ENCODE measurements at places on chromosomes 2 and 18.

DNA sequence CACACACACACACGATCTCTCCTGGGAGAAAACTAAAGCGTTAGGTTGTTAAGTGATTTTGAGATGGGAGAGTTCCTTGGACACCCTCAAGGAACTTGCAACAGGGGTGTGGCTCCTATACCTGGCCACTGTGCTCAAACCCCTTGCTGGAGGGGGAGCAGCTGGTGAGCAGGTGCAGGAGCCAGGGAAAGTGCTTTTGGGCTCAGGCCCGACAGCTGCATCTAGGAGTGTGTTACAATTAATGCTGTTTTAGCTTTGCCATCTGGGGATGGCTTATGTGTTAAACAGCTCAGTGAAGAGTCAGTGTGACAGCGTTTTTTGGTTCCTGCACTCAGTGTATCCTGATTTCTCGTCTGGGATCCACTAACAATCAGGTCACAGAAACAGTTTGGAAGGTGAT lies 510.8 kb downstream of the TRIB2 start:
- peak; percentile 71 for DNase-seq

DNA sequence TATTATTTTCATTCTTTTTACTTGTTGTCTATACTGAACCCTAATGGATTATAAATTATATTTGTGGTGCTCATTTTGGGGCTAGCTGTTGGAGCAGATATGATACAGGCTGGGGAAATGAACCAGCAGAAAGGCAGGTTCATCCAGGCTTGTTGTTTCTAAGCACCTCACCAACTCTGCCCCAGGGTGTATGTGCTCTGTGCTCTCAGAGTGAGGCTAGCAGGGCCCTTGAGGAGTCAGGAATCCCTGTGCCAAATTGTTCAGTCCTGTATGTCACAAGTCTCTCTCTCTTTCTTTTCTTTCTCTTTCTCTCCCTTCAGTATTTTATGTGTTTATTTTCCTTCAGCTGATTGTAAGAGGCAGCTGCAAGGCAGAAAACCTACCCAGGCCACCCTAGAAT lies 181.1 kb upstream of the DPP10 start:
- DNase-seq, result no peak

DNA sequence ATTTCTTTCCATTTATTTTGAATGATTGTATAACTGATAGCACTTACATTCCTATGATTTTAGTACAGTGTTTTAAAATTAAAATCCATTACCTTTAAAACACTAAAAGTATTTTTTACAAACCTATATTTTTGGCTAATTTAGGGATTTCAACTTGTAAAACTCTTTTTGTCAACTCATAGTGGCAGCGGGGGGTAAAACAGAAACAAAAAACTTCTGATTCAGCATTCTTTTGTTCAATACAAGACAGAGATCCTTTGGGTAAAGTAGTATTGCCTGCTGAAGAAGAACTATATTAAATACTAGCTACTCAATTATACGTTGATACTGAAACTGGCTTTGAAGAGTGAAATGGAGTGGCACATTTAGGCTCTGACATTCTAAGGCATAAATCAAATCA lies 437.4 kb upstream of the CDH19 start:
- DNase-seq, result no peak

DNA sequence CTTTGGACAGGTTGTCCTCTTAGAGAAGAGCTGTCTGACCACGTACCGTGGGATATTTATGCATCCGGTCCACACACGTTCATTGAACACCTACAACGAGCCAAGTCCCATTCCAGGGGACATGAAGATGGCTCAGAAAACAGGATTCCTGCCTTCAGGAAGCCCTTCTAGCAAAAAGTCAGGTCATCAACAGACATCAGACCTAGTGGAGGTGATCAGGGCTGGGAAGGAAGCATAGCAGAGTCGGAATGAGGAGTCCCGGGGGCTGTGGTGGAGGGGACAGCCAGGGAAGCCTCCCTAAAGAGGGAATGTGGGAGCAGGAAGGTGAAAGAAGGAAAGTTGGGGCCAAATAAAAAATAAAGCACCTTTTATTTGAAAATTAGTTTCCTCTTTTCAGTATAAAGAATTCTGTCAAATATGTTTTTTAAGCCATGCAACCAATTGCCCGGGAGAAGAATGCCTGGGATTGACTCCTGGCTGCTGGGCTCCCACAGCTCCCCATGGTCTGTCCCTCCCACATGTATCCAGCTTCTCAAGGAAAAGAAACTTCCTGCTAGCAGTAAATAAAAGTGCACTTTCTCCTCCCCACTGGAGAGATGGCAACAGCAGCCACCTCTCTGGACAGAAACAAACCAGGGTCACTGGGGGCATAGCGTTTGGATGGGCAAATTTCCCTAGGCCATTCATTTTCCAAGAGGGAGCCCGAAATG lies 144.8 kb downstream of the SMAD7 start:
- no peak for DNase-seq

- DNase-seq, result no peak
These were observed 103.9 kb upstream of the UBE2E3 start for GRCh38 chr2:180876506-180876905.

DNA sequence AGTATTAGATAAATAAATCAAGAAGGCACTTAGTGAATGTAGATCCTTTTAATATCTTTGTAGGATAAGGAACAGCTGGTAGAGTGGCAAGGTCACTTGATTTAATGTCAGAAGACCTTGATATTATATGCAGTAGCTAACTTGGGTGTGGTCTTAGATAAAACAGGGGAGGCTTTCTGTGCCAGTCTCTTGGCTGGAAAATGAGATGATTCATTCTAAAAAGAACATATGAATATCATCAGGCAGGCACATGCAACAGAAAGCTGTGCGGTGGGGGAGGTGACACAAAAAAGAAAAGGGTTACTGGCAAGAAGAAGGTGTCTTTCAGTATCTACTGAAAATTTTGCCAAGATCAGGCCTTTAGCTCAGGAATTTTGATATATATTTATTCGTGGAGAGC lies 931.7 kb upstream of the CELF4 start:
- DNase-seq, result no peak

DNA sequence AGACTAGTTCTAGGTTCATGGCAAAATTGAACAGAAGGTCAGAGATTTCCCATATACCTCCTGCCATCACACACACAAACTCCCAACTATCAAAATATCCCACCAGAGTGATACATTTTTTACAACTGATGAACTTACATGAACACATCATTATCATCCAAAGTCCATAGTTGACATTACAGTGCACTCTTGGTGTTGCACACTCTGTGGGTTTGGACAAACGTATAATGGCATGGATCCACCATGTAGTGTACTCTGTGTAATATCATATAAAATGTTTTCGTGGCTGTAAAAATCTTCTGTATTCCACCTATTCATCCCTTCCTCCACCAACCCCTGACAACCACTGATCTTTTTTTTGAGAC lies 25.9 kb upstream of the STAM2 start:
- no peak for DNase-seq

DNA sequence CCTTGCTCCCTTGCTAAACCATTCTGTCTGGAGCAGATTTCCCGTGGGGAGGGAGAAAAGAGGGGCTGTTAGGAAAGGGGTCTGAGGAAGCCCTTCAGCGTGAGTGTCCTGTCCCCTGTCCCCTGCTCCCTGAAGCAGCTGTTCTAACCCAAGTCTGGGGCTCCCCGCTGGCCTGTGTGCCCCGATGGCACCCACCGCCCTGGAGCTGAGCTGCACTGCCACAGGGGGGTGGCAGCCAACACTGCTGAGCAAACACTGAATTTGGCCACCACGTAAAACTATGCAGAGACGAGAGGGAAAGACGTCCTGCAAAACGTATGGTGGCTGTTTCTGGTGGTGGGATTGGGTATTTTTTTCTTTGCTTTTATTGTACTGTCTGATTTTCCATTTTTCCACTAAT lies 17.9 kb downstream of the KCNG2 start:
- no peak for DNase-seq

DNA sequence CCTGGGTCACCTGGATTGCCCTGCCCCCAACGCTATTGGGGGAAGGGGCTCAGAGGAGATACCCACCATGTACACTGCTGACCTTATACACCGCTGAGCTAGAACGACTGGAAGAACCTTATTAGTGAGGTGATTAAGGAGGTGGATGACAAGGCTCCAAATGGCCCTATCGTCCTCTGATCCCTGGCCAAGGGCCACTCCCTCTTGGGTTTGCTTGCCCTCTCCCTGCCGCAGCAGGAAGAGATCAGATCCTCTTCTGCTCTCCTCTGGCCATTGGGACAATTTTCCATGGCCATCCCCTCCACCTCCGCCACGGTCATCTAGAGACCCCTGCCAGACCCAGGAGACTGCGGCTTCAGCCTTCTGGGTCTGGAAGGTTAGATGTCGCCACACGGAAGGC lies 1.2 kb downstream of the ZNF514 start:
- DNase-seq, result no peak

DNA sequence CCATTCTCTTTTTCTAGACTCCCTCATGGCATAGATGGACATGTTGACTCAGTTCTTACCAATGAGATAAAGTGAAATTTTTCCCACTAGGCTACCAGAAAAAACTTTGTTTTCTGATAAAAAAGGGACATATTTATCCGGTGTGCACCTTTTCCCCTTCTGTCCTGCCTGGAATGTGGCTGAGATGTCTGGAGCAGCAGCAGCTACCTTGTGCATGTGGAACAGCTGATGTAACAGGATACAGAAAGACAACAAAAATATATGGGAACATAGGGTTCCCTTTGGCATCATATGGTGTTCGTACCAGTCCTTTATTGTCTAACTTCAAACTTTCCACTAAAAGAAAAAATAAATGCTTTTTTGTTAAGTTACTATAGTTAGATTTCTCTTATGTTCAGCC lies 460.2 kb upstream of the HS6ST1 start:
- DNase-seq, result no peak

- DNase-seq, result peak; percentile 88
These were observed 161.1 kb downstream of the ARL4C start for GRCh38 chr2:234335661-234336228.

DNA sequence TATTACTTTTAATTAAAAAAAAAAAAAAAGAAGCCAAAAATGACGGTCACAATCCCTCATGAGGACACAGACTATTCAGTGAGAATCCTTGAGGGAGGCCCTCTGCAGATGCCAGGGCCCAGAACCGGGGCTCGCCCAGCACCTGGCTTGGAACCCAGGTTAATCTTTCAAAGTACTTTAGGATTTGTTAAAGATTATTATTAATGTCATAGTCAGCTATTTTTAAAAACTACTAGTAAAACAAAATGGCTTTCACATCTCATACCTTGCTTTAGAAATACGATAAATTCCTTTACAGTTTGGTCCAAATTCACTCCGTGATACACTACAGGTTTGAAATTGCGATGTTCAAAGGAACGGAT lies 27.1 kb downstream of the C2orf76 start:
- DNase-seq, result no peak

DNA sequence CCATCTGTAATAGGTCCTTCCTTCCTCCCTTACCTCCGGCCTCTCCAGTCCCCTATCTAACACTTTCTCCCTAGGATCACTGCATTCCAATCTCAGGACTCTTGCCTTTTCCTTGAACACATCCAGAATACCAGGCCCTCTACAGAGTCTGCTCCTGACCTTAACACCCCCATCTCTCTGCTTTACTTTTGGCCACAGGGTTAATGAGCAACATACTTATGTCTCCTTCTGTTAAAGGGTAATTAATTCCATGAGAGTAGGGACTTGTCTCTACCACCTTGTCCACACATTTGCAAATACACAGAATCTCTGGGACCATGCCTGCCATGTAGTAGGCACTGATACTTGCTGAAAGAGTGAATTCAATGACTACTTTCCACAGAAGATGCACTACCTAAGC lies 94.9 kb downstream of the COBLL1 start:
- DNase-seq, result no peak

DNA sequence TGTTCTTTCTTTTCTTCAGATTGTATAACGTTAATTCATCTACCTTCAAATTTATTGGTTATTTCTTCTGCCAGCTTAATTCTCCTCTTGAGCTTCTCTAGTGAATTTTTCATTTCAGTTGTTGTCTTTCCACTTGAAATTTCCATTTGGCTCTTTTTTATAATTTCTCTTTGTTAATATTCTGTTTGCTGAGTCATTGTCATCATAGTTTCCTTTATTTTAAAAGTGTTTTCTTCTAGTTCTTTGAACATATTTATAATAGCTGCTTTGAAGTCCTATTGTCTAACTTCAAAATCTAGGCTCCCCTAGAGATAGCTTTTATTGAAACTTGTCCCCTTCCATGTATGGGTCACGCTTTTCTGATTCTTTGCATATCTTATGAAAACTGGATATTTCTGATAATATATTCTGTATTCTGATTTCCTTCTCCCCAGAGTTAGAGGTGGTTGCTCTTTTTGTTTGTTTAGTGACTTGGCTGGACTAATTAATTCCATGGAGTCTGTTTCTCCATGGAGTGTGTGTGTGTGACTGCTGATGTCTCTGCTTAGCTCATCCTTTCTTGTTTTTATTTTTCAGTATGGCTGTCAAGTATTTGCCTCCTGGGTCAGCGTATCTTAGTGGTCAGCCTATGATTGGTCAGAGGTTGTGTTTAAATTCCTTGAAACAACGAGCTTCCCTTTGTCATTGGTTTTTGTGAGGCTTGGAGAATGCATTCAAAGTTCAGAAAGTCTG lies 47.6 kb downstream of the DIS3L2 start:
- DNase-seq, result no peak

- DNase-seq, result peak; percentile 48
These were observed 155.1 kb upstream of the LMAN1 start for GRCh38 chr18:59514203-59514602.

GRCh38 chr2:70691497-70692140 lies 76.4 kb downstream of the ADD2 start:
- no peak for DNase-seq

- no peak for DNase-seq
These were observed 60.4 kb upstream of the COPS8 start for GRCh38 chr2:237025090-237025865.

- DNase-seq, result no peak
These were observed 375.2 kb downstream of the TRIB2 start for GRCh38 chr2:13091861-13092378.

GRCh38 chr2:237085248-237086221 lies at the start of gene COPS8:
COPS8 (plus strand) TSS chr2:237085889; CDS start chr2:237085965, 76 bp downstream.
- DNase-seq, result peak; percentile 98

- DNase-seq, result no peak
These were observed 87.1 kb downstream of the BCL2L11 start for GRCh38 chr2:111207851-111208250.

DNA sequence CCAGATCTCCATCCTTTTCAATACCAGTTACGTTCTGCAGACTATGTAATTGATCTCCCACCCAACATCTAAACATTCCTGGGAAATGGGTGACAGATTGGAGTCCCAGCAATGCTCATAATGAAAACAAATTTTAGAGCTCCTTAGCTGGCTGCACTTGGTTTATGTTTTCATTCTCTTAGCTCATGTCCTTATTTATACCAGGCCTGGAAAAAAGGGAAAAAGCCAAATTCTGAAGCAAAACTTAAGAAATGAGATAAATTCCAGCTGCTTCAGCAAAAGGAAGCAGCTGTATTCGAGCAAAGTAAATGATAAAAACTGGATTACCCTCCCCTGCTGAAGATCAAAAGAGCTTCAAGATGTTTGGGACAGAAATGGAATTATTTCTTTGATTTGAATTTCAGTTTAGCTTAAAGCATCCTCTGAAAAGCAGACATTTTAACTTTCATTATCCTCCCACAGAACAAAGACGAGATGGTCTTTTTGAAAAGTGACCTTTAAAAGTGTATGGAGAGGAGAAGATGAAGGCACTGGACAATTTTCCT lies 196.5 kb upstream of the THUMPD2 start:
- peak; percentile 18 for DNase-seq

GRCh38 chr18:68466672-68467071 lies 248.2 kb downstream of the TMX3 start:
- no peak for DNase-seq

- DNase-seq, result peak; percentile 62
These were observed 1.1 kb downstream of the TMEM18 start for GRCh38 chr2:675982-676646.

GRCh38 chr2:20577495-20578235 lies 73.2 kb downstream of the HS1BP3 start:
- no peak for DNase-seq
